Neural progenitor cell (in vitro differentiated cells): ENCODE measurements at places on chromosomes 7 and 10.
A peak's percentile ranks its signal among the peaks of the same experiment; 100 is the strongest.

- no peak for DNase-seq
Measured at GRCh38 chr7:112654322-112655216, 135.6 kb downstream of the TMEM168 start.

GRCh38 chr10:29112827-29113615, 175.8 kb upstream of the LYZL1 start:
- peak; percentile 18 for DNase-seq

DNA sequence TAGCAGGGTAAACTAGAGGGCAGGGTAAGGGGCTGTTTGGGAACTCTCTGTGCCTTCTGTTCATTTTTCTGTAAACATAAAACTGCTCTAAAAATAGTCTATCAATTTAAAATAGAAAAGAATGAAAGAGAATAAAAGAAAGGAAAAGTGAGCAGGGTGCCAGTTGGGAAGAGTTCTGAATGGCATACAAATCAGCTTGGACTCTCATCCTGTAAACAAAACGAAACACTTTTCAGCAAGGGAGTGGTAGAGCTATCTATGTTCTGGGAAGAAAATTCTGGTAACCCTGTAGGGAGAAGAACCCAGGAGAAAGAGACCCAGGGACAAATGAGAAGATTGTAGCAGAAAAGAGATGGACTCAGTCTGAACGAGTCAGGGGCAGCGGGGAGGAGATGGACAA, 24.6 kb downstream of the SCRN1 start:
- DNase-seq: no peak

- DNase-seq: no peak
Measured at GRCh38 chr10:8420182-8420581, 365.7 kb downstream of the GATA3 start.

GRCh38 chr10:124306520-124306919, 112.2 kb downstream of the OAT start:
- no peak for DNase-seq

GRCh38 chr7:100567031-100567730, 6.5 kb downstream of the SAP25 start:
- DNase-seq: no peak

DNA sequence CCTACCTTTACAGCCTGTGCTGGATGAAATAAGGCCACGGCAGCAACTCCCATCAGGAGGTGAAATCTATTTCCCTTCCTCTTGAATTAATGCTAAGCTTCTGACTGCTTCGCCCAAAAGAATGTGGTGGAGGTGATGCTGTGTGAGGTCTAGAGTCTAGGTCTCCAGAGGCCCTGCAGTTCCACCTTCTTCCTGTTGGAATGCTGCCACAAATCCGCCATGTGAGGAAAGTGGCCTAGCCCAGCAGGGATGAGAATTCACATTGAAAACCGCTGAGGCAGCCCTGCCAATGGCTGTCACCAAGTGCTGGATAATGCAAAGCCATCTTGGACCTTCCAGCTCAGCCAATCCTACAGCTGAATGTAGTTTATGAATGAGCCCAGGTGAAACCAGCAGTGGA, 28.0 kb downstream of the RHOBTB1 start:
- no peak for DNase-seq

GRCh38 chr7:147013825-147014224, 897.2 kb downstream of the CNTNAP2 start:
- DNase-seq: no peak
